Lung (tissue), 17 donors: ENCODE measurements at places on chromosomes 6 and 20.

DNA sequence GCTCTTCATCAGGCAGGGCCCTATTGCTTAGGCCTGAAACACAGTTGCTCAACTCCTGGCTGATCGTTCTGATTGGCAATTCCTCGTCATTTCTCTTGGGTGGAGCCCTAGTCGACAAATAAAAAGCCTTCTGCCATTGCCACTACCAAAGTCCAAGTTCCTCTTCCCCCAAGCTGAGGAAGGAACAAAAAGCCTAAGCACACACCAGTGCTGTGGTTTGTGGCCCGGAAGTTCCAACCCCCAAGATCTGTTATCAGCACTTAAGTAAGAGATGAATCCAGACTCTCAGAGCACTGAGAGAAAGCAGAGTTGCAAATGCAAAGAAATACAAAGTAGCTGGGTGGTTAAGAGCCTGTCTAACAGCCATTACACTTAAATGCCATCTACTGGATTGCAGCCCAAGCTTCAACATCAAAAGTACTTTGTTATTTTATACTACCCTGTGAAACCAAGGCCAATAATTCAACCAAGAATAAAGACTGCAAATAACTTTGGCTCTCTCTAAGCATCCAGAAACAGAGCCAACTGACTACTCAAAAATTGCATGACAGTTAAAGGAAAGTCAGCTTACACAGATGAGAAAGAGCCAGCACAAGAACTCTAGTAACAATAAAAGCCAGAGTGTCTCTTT is 1024.0 kb downstream of the GRIK2 start:
- no peak for DNase-seq

- DNase-seq, result no peak
Measured at GRCh38 chr6:31875877-31876276, 2.9 kb downstream of the SLC44A4 start.

DNA sequence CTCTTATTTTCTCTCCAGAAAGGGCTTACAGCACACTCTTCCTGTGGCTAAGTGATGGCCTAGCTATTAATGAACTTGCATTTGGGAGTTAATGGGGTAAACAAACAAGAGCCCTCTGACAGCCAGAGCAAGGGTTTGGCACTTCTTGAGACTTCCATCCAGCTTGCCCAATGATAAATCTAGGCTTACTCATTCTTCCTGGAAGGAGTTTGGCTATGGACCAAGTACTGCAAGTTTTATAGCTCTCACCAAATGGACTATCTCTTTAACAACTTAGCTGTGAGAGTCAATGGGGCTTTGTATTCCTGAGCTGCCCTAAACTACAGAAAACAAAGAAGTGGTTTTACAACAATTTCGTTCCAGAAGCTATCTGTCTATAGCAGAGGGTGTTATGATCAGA is 16.7 kb upstream of the PI3 start:
- peak; percentile 52 for DNase-seq

- no peak for DNase-seq
Measured at GRCh38 chr6:69926745-69927144, 60.4 kb downstream of the COL19A1 start.

- no peak for DNase-seq
Measured at GRCh38 chr6:141105481-141105880, 1027.2 kb upstream of the GJE1 start.

GRCh38 chr6:52362443-52363227 is 684 bp downstream of the PAQR8 start:
- DNase-seq, result peak; percentile 41

DNA sequence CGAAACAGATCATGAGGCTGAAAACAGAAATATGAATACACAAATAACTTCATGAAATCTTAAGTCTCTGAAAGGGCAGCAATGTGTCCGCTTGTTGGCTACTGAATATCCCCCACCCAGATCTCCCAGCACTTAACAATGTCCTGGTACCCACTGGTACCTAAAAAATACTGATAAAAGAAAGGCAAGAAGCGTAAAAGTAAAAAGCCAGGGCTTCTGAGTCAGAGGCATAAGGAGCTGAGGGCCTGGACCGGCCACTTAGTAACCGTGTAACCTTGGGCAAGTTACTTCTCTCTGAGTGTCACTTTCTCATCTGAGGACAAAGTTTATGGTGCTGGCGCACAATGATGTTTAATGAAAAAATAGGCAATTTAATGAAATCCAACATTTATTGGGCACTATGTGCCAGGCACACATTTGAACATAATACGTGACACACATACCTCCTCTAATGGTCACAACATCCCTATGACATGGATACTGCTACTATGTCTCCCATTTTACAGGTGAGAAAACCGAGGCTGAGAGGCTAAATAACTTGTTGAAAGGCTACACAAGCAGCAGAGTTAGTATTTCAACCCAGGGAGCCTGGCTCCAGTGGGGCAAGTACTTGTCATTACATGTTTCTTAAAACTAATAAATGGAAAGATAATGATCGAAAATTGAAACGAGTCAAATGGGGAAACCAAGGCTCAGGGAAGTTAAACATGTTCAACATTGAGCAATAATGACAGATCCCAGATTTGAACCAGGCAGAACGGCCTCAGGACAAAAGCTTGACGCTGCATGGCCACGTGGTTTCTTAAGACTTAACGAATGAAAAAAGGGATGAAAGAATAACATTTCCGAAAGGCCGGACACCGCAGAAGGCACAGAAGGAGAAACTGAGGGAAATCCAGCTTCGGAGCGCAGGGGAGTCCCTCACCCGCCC is 828 bp downstream of the TP53RK start:
- DNase-seq, result no peak

- DNase-seq, result peak; percentile 99
Measured at GRCh38 chr6:11232193-11232769, at the start of gene NEDD9. TSS of gene NEDD9 (minus strand) at chr6:11232668. CDS start at chr6:11232515, 153 bp downstream.

GRCh38 chr6:40408786-40409542 is 178.2 kb downstream of the LRFN2 start:
- no peak for DNase-seq

- no peak for DNase-seq
Measured at GRCh38 chr20:14637441-14637840, 300.0 kb upstream of the FLRT3 start.

- no peak for DNase-seq
Measured at GRCh38 chr6:154558984-154559383, 48.5 kb upstream of the CNKSR3 start.

GRCh38 chr20:460707-461106 is 1.6 kb downstream of the TBC1D20 start:
- DNase-seq, result peak; percentile 23

DNA sequence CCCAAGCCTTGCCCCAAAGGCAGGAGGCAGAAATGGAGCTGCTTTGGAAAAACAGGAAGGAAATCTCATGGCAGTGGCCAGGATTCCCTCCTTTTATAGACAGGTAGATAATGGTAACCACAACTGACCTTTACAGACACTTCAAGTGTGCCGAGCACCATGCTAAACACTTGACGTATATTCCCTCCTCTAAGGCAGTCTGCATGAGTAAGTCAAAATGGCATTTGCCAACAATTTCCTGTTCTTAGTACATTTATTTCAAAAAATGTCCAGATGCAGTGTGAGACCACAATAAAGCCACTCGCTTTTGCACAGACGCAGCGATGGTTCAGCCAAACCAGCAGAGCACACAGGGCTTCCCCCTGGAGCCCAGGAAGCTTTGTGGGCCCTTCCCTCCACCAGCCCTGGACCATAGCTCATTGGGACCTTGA is 16.5 kb upstream of the GPR6 start:
- DNase-seq, result no peak

- DNase-seq, result no peak
Measured at GRCh38 chr6:144744720-144745119, 459.6 kb downstream of the UTRN start.

- no peak for DNase-seq
Measured at GRCh38 chr6:163813979-163814493, 399.5 kb downstream of the QKI start.

DNA sequence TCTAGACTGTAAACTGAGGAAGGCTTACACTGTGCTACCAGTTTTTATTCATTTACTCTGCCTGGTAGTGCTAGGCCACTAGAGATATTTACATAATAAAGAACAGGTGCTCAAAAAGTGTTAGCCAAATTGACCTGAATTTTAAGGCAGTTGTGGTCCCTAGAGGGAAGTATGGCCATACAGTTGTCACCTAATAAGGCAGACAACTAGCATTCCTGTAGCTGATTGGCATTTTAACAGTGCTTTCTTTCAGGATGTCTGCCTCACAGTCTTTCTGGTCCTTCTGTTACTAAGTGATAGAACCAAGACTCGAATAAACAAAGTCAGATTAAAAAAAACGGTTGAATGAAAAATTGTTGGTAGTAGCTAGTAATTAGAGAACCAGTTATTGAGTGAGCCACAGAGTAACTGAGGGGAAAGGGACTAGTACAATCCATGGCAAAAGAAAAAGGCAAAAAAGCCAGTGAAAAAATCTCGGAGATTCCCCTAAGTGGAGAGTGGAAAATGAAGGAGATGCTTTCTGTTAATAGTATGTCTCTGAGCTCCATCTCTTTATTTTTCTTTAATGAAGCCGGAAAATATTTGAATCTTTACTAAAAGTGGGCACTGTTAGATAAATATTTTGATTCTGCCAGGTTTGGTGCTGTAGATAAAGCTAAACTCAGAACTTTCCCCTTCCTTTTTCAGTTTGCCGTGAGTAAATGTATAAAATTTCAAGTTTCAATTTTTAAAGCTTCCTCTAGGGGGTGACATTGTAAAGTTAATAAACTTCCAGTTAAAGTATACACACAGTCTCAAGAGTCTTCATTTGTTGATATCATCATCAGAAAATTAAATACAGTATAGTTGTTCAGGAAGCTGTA is 9.1 kb downstream of the VTA1 start:
- DNase-seq, result peak; percentile 78

- DNase-seq, result peak; percentile 93
Measured at GRCh38 chr6:141164042-141164743, 968.5 kb upstream of the GJE1 start.

DNA sequence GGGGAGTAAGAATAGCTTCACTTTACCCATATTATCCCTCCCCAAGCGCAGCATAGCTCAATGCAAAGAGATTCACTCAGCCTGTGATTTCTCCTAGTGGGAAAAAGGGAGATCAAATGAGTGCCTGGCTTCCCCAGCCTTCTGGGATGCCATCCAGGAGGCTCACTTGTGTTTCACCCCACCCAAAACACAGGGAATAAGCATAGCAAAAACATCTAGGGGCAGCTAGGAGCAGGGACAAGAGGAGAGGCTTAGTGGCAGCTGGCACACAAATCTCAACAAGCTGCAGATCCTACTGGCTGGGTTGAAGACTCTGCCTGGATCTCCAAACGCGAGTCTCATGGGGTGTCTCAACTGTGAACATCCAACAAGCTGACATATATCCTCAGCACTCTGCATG is 715.8 kb downstream of the RNF144B start:
- DNase-seq, result no peak

GRCh38 chr20:22371843-22372242 is 212.5 kb downstream of the FOXA2 start:
- peak; percentile 63 for DNase-seq

DNA sequence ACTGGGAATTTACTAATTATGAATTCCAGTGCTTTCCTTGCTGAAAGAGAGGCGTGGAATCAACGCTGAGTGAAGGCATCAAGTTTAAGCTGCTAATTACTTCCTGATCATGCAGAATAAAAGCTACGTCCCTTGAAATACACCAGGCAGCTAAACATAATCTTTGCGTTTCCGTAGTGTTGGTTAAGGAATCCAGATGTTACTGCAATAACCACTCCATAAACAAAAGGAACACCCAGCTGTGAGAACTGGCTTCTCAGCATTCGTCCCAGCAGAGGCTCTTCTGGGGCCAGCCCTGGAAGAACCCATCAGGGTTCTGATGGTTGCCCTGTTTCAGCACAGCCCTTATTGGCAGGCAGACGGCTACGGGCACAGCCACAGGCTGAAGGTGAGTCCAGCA is 111.4 kb downstream of the CDH26 start:
- peak; percentile 62 for DNase-seq

- DNase-seq, result no peak
Measured at GRCh38 chr20:43516251-43516824, 8.8 kb downstream of the L3MBTL1 start.

- no peak for DNase-seq
Measured at GRCh38 chr6:121351916-121352315, 17.6 kb upstream of the TBC1D32 start.

DNA sequence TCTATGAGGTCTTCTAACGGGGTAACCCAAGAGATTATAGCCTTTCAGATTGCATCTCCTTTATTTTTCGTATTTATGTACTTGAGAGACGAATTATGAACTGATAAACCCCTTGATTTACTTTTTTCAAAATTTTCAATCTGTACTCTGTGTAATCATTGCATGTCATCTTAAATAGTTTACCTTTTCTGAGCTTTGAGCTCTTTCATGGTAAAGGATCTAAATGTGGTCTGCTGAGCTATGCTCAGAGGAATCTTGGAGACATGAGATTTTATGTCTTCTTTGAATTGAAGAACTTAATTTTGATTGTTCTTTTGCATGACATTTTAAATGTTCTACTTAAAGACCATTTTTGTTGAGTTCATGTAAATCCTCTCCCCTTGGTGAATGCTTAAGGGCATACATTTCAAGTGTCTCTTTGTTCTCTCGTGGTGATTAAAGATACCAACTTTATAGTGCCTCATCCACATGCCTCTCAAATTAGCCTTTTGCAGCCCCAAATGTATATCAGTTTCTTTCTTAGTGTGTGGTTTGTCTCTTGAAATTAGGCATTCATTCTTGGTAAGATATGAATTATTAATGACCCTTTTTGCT is 116.3 kb upstream of the SCGN start:
- no peak for DNase-seq

GRCh38 chr20:62528983-62529891 is 53.4 kb upstream of the GATA5 start:
- DNase-seq, result no peak

DNA sequence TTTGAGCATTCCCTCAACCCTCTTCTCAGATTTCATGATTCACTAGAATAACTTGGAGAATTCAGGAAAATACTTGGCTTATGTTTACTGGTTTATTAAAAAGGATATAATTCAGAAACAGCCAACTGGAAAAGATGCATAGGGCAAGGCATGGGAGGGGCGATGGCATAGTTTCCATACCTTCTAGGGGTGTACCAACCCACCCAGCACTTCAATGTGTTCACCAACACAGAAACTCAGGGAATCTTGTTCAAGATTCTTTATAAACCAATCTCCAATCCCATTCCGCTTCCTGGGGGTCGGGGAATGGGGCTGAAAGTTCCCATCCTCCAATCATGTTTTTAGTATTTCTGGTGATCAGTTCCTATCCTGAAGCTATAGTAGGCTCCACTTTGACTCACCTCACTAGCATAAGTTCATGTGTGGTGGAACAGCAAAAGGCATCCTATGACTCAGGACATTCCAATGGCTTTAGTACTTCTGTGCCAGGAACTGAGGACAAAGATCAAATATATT is 164.4 kb downstream of the SIM1 start:
- DNase-seq, result no peak

DNA sequence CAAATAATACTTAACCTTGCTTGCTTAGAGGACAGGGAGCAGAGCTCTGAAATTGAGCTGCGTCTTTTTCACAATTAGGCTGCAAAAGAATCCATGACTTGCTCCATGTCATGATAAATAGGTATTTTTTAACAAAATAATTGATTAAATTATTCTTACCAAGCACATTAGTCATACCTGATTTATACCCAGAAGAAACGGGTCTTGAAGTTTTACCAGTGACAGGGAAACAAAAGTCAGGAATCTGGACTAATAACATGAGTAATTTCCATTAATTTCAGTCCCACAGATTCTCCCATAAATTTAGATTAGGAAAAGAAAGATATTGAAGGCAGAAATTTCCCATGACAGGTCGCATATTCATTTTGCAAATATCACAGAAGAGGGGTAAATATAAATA is 85.0 kb upstream of the BMP5 start:
- DNase-seq, result no peak
